ENCODE measurements at places on chromosomes 5 and 9.

GRCh38 chr9:106859957-106860720, 2.8 kb upstream of the ZNF462 start:
- no peak for DNase-seq

- DNase-seq: no peak
These were observed 442.9 kb upstream of the FTMT start for GRCh38 chr5:121408778-121409177.

DNA sequence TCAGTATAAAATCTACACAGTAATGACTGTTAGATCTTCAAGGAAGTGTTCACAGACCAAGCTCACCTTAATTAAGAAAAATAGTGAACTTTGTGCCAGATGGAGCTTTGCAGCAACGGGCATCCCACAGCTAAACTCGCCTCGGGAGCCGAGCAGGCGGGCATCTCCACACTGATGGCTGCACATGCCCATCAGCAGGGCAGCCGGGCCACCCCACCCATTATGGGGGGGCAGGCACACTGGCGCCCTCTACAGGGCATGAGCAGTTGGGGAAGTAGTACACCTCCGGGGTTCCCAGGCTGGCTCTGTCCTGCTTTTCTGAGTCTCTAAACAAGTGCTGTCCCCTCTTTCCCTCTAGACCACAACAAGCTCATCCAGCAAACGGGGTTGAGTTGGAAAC, 21.6 kb downstream of the ANKS6 start:
- no peak for DNase-seq

- DNase-seq: no peak
These were observed 11.1 kb upstream of the MLANA start for GRCh38 chr9:5879419-5880181.
